ENCODE measurements at places on chromosomes 12 and 14.

DNA sequence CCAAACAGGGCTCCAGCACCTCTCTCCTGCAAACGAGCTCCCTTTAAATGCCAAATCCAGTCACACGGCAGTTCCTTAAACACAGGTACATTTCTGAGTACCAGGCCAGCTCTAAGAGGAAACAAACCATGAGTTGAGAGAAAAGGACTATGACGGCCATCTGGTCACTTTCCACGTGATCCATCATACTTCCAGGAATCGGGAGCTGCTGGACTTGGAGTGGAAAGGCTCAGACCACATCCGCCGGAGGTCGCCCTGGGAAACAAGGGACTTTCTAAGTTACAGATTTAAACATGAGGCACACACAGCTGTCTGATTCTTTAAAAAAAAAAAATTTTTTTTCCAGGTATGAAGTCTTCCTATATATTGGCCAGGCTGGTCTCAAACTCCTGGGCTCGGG, 39.2 kb downstream of the ACADS start:
- no peak for DNase-seq

- peak; percentile 98 for DNase-seq
Observed at GRCh38 chr12:6492838-6493496, at the start of gene MRPL51. Gene MRPL51, minus strand, starts transcription at chr12:6493262. Its CDS starts 126 bp downstream, at chr12:6493136.

DNA sequence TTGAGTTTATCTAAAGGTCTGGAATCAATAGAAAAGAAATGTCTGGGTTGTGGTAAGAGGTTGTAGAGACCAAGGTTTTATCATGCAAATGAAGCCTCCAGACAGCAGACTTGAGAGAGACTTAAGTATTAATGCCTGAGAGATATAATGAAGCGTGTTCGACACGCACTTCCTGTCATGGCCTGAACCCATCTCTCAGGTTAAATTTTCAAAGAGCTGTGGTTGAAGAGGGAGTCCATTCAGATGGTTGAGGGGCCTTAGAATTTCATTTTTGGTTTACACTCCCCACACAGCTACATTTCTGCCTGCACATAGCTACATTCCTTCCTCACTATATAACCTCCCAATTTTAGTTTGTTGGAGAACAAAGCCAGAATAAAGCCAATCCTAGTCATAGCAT, 10.1 kb upstream of the CLEC12A start:
- no peak for DNase-seq

DNA sequence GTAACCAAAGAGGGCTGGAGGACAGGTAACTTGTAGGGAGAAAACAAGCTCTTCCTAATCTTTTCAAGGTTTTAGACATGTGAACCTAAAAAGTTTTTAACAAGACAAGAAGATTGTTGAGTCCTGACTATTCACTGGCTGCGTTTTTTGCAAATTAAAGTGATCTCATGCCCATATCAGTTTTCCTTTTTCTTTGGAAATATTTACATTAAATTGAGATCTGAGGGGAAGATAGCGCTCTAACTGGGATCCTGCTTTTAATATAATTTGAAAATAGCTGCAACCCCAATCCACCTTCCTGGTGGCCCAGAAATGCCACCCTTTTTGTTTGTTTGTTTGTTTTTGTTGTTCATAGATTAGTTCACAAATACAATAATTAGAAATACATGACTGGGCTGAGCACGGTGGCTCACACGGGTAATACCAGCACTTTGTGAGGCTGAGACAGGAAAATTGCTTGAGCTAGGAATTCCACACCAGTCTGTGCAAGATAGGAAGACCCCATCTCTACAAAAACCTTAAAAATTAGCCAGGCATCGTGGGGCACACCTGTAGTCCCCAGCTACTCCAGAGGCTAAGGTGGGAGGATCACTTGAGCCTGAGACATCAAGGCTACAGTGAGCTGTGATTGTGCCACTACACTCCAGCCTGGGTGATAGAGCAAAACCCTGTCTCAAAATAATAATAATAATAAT, 2.4 kb upstream of the SSTR1 start:
- DNase-seq: no peak

- DNase-seq: no peak
Observed at GRCh38 chr14:28770630-28771029, 4.0 kb downstream of the FOXG1 start.

GRCh38 chr12:75786070-75786469, 245.5 kb downstream of the PHLDA1 start:
- no peak for DNase-seq

- no peak for DNase-seq
Observed at GRCh38 chr12:106224355-106224706, 23.5 kb downstream of the CKAP4 start.

- no peak for DNase-seq
Observed at GRCh38 chr12:107558141-107558815, 127.3 kb upstream of the PWP1 start.

GRCh38 chr12:70784042-70784668, 136.4 kb downstream of the PTPRR start:
- no peak for DNase-seq

DNA sequence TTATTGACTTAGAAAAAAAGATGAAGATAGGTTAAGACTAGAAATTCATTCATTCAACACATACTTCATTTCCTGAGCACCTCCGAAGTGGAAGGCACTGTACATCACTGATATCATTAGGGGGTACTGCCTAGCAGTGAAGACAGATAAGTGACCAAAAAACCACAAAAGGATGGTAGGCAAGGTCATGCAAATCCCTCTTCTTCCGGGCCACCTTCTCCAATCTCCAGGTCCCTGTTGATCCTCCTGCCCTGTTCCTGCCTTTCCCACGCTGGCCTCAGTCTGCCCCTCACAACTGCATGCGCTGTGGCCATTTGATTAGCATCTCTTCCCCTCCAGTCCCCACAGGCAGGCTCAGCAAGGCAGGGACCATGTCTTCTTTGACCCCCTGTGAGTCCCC, 60.8 kb downstream of the SETD3 start:
- no peak for DNase-seq
